ENCODE measurements at places on chromosomes 16 and 17.

- no peak for DNase-seq
Observed at GRCh38 chr16:54482892-54483574, 196.4 kb upstream of the IRX3 start.

DNA sequence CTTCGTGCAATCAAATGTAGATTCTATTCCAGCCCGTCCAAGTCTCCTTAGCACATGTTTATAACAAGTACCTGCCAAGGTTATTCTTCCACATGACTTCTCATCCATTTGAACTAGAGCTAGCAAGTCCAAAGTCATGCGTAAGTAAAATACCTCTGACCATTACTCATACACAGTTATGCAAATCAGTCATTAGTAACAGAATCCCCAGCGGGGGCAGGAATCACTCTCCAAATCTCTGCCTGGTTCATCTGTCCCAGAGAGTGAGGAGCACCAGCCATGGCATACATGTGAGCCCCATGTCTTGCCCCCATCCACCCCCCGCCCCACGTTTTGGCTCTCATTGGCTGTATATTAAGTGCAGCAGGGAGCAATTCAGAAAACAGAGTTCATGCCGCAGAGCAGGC lies 27.7 kb downstream of the SRL start:
- DNase-seq: no peak

DNA sequence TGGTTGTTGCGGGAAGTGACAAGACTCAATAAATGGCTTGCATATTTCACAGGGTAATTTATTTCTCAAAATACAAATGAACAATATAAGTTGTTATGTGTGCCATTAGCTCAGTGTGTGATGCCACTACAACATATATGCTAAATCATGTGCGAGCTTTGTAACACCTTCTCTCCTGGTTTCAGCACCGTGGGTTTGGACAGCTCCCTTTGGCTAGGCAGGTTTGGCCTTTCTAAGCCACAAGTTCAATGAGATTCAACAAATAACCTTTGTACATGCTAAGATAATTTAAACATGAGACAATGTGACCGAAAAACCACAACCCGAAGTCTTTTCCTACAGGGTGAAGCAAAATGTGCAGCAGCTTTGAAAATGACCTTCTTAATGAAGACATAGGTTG lies 563.9 kb downstream of the TMEM114 start:
- no peak for DNase-seq

GRCh38 chr17:34075076-34075475 lies 180.0 kb upstream of the CCL2 start:
- no peak for DNase-seq

- DNase-seq: no peak
Observed at GRCh38 chr16:49563666-49564065, 190.1 kb downstream of the C16orf78 start.

GRCh38 chr17:29749045-29749825 lies 126.5 kb upstream of the CORO6 start:
- no peak for DNase-seq

DNA sequence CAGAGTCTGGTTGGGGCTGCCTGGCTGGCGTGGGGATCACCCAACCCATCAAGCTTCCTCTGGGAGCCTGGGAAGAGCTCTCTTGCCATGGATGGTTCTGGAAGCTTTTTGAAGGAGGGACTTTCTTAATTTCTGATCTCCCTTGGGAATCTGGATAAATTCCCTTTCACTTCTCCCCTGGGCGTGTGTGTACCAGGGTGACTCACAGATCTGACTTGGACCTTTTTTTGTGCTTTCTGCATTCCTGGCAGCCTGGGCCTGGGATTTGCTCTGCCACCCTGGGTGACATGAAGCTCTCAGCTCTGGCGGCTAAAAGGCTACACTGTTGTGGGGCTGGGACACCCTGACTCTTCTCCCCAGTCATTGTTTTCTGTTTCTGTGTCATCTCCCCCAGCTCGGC lies 70.1 kb downstream of the ABCC1 start:
- DNase-seq: no peak

- DNase-seq: no peak
Observed at GRCh38 chr16:84854759-84855158, 35.0 kb downstream of the CRISPLD2 start.

- no peak for DNase-seq
Observed at GRCh38 chr17:10050597-10051101, 145.6 kb upstream of the RCVRN start.

DNA sequence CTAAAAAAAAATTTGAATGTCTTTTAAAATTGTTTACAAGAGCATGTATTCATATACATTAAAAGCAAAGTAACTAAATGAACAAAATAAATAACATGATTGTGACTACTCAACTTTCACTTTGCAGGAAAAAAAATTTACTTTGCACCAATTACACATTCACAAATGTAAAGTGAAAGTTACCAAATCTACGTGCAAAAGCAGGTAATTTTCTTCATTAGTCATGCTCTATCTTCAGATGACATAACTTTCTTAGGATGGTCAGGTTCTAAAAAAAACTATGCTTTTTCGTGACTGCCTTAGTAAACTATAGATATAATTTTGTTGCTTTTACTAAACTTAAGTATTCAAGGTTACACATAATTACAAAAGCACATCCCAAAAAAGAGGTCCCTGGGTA lies 17.0 kb upstream of the ABCA10 start:
- no peak for DNase-seq

DNA sequence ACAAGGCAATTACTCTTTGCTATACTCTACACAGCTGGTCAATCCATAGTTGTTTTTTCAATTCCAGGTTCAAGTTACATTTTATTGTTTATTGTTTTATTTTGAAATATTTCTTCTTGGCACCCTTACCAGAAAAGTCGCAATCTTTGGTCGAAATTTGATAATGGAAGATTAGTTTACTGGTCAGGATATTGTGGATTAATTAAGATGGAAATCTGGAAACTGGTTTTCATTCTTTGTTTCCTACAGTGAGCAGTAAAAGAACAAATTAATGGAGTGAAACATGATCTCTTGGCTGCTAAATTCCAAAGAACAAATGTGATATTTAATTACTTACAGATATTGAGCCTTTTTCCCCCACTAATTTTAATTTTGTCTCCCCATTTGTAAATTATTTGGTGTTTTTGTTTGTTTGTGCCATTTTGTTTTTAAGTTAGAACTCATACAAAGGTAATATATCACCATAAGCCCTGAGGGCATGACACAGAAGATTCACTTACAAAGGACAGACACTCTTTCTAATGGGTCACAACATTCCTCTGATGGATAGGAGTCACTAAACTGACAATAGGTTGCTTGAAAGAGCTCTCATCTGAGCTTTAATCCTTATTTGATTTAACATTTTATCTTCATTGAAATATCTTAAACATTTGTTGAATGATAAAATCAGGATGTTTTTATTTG lies 700.2 kb downstream of the KCNJ2 start:
- no peak for DNase-seq

GRCh38 chr17:67171560-67171959 lies 73.4 kb downstream of the HELZ start:
- DNase-seq: no peak

GRCh38 chr16:79067600-79067999 lies 532.9 kb downstream of the MAF start:
- DNase-seq: no peak

GRCh38 chr17:2034157-2034556 lies 4.2 kb downstream of the DPH1 start:
- DNase-seq: no peak

- no peak for DNase-seq
Observed at GRCh38 chr17:28573521-28573920, 2.2 kb upstream of the PIGS start.

DNA sequence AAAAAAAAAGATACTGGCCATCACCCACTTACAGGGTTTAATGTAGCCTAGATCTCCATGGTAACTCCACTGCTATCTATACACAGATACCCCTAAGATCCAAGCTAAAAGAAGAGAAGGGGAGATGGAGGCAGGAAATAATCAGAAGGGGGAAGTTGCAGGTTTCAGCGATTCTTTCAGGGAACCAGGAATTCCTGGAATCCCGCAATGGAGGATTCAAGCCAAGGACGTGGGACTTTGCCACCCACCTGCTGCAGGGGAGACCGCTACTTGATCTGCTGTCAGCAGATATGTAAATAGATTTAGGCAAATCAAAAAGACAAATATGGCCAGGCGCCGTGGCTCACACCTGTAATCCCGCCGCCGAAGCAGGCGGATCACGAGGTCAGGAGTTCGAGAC lies 121.1 kb downstream of the AIPL1 start:
- no peak for DNase-seq

- no peak for DNase-seq
Observed at GRCh38 chr17:19309701-19310100, 52.8 kb downstream of the B9D1 start.

DNA sequence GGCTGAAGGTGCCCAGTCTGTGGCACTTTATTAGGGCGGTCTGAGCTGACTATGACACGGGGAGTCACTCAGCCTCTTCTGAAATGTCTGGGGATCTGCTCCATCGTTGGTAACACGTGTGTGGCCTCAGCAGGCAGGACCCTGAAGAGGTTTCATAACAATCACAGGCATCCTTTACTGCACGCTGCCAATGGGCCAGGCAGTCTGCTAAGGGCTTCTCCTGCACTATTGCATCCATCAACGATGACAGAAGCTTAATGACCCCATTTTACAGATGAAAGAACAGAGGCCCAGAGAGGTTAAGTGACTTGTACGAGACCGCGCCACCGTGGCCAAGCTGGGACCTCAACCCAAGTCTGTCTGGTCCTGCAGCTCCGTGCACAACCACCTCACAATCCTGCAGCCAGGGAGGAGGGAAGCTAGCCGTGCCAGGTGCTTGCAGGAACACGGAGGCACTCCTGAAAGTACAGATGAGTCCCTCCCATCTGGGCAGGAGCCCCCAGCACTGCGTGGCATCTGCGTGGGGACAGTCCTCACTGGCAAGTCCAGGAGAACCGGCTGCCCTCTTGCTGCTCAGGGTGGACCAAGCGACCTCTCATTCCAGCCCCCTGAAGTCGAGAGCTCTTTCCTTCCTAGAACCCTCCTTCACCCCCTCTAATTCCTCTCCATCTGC lies 40.0 kb downstream of the RPH3AL start:
- no peak for DNase-seq

DNA sequence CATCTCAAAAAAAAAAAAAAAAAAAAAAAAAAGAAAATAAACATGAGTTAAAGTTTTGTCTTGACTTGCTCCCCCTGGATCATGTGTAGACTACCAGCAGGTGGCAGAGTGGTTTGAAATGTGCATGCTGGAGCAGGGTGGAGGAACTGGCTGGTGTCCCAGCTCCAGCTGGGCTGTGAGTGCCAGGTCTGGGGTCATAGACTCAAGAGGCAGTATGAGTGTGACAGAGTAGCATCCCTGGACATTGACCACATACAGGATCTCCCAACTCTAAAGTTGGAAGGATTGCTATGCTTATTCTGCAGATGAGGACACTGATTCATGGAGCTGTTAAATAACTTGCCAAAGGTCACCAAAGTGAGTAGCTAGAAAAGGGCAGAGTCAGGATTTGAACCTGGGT lies 198.0 kb upstream of the MPHOSPH6 start:
- peak; percentile 13 for DNase-seq

DNA sequence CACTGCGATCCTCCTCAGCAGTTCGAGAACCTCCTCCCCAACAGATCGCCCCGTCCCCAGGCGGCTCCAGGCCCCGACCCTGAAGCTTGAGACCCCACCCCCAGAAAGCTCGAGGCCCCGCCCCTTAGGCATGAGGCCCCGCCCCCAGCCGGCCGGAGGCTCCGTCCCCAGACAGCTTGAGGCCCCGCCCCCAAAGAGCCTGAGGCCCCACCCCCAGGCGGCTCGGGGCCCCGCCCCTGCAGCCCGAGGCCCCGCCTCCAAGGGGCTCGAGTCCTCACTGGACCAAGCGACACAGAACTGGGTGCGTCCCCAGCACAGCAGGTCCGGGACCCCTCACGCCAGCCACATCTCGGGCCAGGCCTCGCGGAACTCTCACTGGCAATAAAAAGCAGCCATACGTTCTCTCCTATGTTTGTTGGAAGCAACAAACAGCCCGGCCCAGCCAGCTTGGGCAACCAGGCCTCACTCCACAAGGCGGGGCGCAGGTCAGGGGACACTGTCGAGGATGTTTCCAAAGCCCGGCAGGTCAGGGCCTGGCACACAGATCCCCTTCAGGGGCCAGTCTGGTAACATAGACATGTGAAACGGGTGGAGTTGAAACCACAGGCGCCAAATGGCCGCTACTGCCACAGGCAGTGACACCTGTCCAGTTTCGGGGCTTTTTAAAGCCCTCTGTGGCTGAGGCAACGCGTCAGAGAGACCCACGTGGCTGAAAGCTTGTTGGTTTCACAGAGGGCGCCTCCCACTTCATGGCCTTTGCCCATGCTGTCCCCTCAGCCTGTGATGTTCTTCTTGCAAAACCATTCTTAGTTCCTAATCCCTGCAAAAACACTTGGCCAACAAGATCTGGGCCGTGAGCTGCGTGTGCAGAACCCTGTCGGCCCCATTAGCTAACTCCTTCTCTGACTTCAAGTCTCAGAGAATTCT lies 224.2 kb downstream of the PARN start:
- no peak for DNase-seq

GRCh38 chr17:17440938-17441675 lies 35.7 kb upstream of the MED9 start:
- no peak for DNase-seq

DNA sequence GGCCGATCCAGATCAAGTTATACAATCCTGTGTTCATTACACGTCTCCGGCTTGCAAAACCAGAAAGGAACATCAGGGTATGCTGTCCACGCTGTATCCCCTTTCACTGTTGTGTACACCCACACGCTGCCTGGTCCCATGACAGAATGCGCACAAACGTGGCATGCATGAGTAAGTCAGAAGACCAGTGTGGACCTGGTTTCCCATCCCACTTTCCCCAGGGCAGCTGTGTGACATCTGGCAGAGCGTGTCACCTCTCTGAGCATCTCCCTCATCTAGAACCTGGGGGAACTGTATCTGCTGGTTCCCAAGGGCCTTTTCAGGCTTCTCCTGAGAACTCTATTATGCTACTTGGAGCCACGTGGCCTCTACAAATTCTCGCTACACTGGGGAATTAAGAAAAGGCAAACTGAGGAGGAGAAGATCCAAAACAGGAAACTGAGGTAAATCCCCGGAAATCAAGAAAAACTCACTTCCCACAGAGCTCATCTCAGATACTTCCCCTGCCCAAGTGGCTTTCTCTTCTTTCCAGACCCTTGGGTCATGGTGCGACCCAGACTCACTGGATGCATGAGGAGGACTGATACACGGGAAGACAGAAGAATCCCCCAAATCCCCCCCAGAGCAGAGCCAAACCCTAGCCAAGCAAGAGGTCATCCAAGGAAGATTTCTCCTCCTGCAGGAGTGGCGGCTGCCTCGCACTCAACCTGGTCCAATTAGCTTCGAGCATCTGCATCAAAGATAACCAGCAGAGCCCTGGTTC lies 139.3 kb downstream of the GAS7 start:
- DNase-seq: no peak

DNA sequence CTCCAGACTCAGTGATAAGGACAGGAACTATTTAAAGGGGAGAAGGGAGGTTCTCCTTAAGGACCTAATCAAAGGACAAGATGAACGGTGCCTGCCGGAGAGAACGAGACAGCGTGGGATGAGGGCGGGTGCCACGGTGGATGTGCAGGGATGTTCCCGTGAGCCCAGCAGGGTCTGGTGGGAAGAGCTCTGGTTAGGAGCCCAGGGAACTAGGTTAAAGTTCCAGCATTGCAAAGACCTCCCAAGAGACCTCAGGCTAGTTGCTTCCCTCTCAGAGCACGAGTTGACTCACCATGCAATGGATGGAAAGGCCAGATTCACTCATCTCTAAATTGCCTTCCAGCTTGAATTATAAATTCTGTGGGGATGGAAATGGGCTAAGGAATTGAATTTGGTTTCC lies 14.7 kb downstream of the CCR7 start:
- no peak for DNase-seq

GRCh38 chr17:77151186-77151585 lies 10.4 kb downstream of the SEC14L1 start:
- no peak for DNase-seq

- no peak for DNase-seq
Observed at GRCh38 chr17:71802663-71803062, 318.2 kb upstream of the SOX9 start.
